ENCODE measurements at places on chromosomes 6 and 20.

GRCh38 chr20:59014680-59015389, 4.4 kb upstream of the TUBB1 start:
- no peak for DNase-seq

GRCh38 chr6:54719633-54720032, 126.9 kb upstream of the FAM83B start:
- DNase-seq, result no peak

GRCh38 chr20:20237093-20237959, 130.6 kb upstream of the INSM1 start:
- peak; percentile 51 for DNase-seq

DNA sequence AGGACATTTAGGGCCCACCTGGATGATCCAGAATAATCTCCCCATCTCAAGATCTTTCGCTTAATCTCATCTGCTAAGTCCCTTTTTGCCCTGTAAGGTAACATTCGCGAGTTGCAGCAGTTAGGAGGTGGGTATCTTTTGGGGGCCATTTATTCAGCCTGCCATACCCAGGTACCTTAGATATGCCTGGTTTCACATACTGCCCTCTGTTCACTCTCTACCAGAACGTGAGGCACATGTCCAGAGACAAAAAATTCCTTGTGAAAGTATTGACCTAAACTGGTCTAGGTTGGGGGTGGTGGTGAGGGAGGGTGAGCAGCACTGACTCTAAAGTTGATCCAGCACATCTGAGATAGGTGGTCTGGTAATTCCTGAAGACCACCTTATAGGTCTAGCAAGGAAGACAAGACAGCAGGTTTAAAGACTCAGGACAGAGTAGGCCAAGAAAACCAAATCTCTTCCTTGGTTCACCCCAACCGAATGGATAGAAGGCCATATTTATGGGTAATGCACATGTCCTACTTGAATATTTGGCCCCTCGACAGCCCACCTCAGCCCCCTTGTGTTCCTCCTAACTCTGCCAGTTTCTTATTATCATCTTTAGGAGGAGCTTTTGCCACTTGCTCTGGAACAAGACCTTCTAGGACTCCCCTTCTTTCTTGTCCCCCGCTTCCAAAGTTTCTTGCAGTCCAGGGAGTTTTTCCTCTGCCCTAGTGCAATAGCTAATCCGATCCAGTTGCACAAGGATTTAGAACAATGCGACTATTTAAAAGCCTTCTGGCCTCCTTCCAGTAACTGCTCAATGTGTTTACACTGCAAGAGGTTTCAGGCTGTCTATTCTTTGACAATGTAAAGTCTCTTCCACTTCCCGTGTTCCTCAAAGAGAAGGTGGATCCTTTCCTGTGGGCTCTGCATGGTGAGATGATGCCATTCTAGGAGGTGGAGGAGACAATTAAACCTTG, 213.0 kb upstream of the LAMP5 start:
- DNase-seq, result no peak

- peak; percentile 17 for DNase-seq
Measured at GRCh38 chr6:1792989-1793388, 183.3 kb downstream of the FOXC1 start.

Data from inflammatory macrophage treated with lipopolysaccharide for 4 hours (primary cell).